Stimulated activated CD8-positive, alpha-beta memory T cell treated with anti-CD3 and anti-CD28 coated beads, Interleukin-4, amount 100 ng/mL, for 1 hour (primary cell): ENCODE measurements at places on chromosomes 16 and 17.

DNA sequence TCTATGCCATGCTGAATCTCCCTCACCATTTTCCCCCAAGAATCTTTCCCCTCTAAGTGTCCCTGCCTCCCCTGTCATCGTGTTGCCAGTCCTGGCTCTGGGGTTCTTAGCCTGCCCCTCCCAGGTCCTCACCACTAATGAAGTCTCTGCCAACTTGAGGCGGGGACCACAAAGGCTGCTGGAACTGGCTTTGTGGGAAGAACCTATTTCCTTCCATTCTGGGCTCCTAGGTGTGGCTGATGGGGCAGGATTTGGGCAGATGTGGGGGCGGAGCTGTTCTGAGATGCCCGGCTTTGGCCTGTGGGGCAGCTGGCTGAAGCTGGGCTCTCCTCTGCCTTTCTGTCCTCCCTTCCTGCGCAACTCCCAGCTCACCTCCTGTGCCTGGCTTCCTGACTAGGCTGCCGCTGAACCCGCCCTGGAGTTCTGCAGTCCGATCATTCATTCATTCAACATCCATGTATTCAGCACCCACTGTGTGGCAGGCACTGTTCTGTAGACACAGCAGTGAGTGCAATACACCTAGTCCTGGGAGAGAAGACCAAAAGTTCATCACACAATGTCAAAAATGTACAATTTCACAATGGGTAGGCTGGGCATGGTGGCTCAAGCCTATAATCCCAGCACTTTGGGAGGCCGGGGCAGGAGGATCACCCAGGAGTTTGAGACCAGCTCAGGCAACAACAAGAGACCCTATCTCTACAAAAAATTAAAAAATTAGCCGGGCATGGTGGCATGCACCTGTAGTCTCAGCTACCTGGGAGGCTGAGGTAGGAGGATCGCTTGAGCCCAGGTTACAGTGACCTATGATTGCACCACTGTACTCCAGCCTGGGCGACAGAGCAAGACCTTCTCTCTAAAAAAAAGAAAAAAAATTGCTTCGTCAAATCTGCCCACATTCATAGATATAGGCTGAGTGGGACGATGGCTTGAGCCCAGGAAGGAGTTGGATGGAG lies 1.9 kb upstream of the SNN start:
- DNase-seq: no peak

GRCh38 chr16:7422036-7422888 lies 89.6 kb downstream of the RBFOX1 start:
- no peak for DNase-seq

GRCh38 chr16:76749780-76750375 lies 441.1 kb upstream of the MON1B start:
- no peak for DNase-seq

DNA sequence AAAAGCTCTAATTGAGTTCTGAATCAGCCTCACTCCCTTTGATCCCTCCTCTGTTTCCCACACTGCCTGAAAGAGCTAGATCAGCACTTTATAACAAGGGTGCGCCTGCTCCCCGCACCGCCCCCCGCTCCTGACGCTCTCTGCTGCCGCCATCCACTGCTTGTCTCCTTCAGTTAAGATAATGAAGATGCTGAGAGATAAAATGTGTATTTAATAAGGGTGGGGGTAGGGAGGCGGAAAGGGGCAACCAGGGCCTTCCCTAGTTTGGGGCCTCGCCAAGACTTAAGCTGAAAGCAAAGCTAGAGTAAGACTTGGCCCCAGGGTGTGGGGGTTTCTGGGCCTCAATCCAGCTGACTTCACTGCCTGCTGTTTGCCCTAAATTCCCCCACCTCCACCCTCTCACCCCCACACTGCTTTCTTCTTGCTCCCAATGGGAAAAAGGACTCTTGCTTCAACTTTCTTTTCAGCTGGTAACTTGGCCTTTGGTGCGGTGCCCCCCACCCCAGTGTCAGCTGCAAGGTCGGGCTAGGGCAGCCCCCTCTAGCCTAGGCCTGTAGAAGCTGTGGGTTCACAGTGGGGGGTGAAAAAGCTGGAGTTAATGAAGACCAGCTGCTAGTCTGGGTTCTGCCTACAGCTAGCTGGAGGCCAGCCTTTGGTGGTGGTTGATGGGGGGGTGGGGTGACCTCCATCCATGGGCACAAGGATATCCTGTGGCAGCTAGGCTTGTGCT lies 1.8 kb upstream of the RARA start:
- no peak for DNase-seq

- DNase-seq: no peak
Observed at GRCh38 chr17:78819402-78819801, 21.2 kb downstream of the USP36 start.

- DNase-seq: no peak
Observed at GRCh38 chr16:21650521-21650920, 1.9 kb downstream of the IGSF6 start.

GRCh38 chr16:10970065-10970464 lies 25.7 kb downstream of the CLEC16A start:
- no peak for DNase-seq

DNA sequence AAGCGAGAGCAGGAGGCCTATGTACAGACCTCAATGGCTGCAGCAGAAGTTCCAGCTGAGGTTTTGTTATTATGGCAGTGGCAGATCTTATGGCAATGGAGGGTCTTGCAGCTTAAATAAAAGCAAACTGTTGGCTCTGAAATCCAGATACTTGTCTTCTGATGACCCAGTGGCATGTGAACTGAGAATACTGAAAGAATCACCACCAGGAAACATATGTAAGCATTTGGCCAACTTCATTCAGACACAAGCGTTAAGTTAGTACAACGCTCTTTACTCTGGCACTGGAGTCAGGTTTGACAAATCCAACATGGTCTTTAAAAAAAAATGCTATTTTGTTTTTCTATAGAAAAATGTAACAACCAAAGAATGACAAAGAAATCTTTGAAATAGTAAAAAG lies 70.5 kb downstream of the CFDP1 start:
- DNase-seq: no peak

GRCh38 chr17:31068291-31068690 lies 26.5 kb upstream of the NF1 start:
- no peak for DNase-seq

DNA sequence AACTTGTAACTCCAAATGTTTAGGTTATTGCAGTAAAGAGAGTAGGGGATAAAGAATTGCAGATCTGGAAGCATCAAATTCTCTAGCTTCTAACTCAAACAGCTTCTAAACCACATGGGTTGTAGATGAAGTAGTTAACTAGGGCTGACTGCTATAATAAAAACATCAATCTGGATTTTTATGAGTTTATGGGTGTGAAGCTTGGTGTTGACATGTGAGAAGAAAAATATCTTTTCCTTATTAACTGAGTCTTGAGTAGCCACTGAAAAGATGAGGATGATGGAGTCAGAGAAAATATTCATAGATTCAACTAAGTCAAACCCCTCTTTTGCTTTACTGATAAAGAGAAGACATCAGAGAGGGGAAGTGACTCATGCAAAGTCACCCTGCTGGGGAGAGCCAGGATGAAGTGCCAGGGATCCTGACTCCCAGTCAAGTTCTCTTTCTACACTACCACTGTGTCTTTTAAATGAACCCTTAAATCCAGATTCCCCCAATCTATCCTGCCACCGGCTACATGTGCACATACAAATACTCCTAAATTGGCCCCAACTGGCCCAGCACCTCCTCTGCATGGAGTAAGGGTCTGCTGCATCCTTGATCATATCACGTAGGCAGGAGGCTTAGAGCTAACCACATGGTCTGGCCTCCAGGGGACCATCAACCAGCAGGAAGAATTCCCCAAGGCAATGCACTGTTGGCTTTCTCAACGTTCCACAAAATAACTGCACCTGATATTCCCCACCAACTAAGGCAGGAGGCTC lies 264.0 kb upstream of the CCL2 start:
- DNase-seq: no peak

- DNase-seq: no peak
Observed at GRCh38 chr16:85537795-85538401, 75.2 kb upstream of the GSE1 start.

GRCh38 chr17:9050801-9051401 lies 29.6 kb downstream of the NTN1 start:
- DNase-seq: no peak

DNA sequence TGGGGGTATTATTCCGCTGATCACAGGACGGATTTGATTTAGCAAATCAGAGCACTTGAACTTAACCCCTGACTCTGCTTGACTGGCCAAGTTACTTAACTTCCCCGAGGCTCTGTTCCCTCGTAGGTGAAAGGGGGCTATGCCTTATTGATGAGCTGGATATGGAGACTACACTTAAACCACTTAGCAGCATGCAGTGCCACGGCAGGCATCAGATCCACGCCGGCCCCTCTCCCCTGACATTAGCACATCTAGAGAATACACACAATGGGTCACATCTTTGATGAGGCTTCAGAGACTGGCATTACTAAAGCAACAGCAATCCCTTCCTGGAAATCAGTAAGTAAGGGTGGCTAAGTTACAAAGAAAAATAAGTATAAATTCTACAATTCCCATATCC lies 71.0 kb downstream of the ABCC12 start:
- DNase-seq: no peak

DNA sequence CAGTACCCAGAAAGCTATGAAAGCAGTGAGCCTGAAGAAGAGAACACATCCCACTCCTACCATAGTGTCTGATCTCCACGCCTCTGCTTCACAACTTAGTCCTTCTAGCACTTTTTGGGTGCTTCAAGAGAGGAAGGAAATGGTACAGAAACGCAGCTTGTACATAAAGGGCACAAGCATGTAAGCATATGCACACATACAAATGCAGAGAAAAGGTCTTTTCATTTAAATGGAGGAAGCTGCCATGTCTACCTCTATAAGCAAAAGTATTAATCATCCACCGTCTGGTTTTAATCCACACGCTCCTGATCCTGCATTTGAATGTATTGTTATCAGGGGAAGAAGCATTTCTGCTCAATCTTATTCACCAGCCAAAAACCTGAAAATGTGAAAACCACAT lies 100.7 kb downstream of the HIC1 start:
- no peak for DNase-seq

- no peak for DNase-seq
Observed at GRCh38 chr17:55090079-55090492, 121.5 kb downstream of the STXBP4 start.

GRCh38 chr17:82888583-82889495 lies 49.0 kb upstream of the ZNF750 start:
- DNase-seq: no peak

DNA sequence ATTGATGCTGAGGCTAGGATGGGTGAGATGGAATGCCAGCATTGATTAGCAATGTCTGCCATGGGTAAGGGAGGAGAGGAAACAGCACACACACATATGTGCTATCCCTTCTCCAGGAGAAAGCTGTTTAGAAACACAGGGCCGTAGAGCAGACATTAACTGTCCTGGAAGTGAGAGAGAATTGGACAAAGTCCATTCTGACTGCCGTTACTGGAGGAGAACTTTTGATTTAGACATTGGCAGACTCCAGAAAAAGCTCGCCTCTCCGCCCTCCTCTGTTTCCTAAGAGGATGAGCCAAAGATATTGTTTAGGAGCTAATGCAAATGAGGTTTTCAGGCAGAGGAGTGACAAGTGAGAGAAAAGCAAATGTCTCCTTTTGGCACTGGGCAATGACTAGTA lies 237.0 kb downstream of the HAPSTR1 start:
- no peak for DNase-seq

DNA sequence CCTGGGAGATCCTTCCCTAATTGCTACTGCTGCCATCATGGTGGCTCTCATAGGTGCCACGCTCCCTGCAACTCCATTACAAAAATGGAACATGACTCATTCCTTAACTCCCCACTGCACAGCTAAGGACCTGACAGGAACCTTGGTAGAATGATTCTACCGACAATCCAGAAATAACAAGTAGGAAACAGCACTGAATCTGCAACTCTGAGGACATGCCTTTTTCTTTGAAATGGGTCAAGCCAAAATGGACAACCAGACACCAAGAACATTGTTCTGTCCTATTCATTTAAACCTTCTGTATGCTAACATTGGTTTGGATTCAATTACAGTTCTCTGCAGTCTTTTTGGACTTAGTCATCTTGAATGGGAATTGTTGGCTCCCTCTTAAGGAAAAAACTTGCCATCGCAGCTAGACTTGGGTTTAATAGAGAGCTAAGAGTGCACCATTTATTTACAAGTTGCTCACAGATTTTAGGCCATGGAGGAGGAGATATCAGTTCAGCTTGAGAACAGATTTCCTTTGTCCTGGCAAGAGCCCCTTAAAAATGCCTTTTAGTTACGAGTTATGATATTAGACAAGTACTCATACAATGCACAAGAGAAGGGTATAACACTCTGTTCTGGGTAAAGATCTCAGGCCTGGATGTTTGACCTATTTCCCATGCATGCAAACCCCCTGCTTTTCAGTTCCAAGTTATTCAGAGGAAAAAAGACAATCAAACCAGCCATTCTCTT lies 20.9 kb upstream of the NSRP1 start:
- no peak for DNase-seq

- DNase-seq: no peak
Observed at GRCh38 chr17:18159551-18160120, 24.0 kb upstream of the ALKBH5 start.

GRCh38 chr17:77326636-77327035 lies 185.9 kb downstream of the SEC14L1 start:
- no peak for DNase-seq

- peak; percentile 98 for DNase-seq
Observed at GRCh38 chr16:30378236-30379157, 3.9 kb downstream of the SEPTIN1 start.

- DNase-seq: no peak
Observed at GRCh38 chr16:29644973-29645693, 17.9 kb upstream of the SPN start.

- peak; percentile 53 for DNase-seq
Observed at GRCh38 chr17:79042421-79043190, 18.6 kb downstream of the C1QTNF1 start.

GRCh38 chr16:65422934-65423333 lies 301.1 kb upstream of the CDH11 start:
- DNase-seq: no peak

GRCh38 chr17:18041776-18042175 lies 2.6 kb downstream of the GID4 start:
- DNase-seq: no peak

- no peak for DNase-seq
Observed at GRCh38 chr17:79120259-79120658, 45.6 kb downstream of the ENGASE start.

- DNase-seq: no peak
Observed at GRCh38 chr16:83958846-83959565, 6.0 kb downstream of the OSGIN1 start.

GRCh38 chr16:69724414-69724873 lies 1.9 kb downstream of the NQO1 start:
- no peak for DNase-seq

GRCh38 chr17:33171931-33172330 lies 121.2 kb downstream of the ASIC2 start:
- no peak for DNase-seq

DNA sequence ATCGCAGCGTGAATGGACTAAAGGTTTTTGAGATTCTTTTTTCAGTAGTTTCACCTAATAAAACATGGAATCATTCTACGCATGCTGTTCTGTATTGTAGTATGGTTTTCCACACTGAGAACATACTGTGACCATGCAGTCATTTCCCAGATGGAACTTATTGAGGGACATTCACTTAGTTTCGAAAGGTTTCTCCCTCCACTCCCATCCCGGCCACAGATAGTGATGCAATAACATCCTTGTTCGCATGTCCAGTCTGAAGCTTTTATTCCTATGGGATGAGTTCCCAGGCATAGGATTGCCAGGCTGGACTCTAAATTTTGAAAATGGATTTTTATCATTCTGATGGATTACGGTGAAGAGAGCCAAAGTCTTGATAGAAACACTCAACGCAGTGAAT lies 420.4 kb downstream of the WWOX start:
- no peak for DNase-seq
